Keratinocyte (primary cell): ENCODE measurements at places on chromosomes 5 and 9.
A peak's percentile ranks its signal among the peaks of the same experiment; 100 is the strongest.

GRCh38 chr9:8486095-8486494 lies 686.5 kb upstream of the DMAC1 start:
- H3K4me3 ChIP-seq: no peak overlapping the region
- DNase-seq: no peak
- no peak overlapping the region for H3K27ac ChIP-seq
- H3K4me1 ChIP-seq: no peaks in the 10 kb centered on the region

- H3K27ac ChIP-seq: peak overlapping the region; percentile 2
- no peaks in the 10 kb centered on the region for H3K27me3 ChIP-seq
- peaks cover 50% of the 10 kb centered on the region for H3K4me1 ChIP-seq
- no peaks in the 10 kb centered on the region for H3K36me3 ChIP-seq
- no peak for DNase-seq
Measured at GRCh38 chr9:14216612-14217194, 97.2 kb downstream of the NFIB start.

- H3K27ac ChIP-seq: no peak overlapping the region
- no peaks in the 10 kb centered on the region for H3K27me3 ChIP-seq
- H3K4me3 ChIP-seq: no peak overlapping the region
Measured at GRCh38 chr5:33721491-33722200, 170.1 kb downstream of the ADAMTS12 start.

- H3K4me1 ChIP-seq: no peaks in the 10 kb centered on the region
- no peaks in the 10 kb centered on the region for H3K27me3 ChIP-seq
- H3K4me3 ChIP-seq: no peak overlapping the region
- no peak for DNase-seq
- H3K36me3 ChIP-seq: no peaks in the 10 kb centered on the region
- no peak overlapping the region for H3K27ac ChIP-seq
Measured at GRCh38 chr5:7131680-7132079, 264.3 kb upstream of the ADCY2 start.

DNA sequence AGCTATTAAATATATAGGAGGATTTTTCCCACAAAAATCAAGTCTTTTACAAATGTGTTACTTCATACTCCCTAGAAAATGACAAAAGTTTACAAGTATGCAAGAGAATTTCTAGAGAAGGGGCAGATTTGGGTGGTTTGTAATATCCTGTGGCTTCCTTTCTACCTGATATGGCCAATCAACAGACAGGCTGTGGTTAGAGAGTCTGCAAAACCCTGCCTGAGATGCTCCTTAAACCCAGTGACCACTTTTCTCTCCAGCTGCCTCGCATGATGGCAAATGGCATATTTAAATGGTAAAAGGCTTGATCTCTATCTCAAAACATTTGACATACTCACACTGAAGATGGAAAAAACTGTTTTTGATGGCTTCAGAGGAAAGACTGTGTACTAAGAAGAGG lies 550.1 kb upstream of the ZNF462 start:
- H3K4me1 ChIP-seq: no peaks in the 10 kb centered on the region
- H3K36me3 ChIP-seq: no peaks in the 10 kb centered on the region
- no peak overlapping the region for H3K27ac ChIP-seq
- H3K4me3 ChIP-seq: no peak overlapping the region

DNA sequence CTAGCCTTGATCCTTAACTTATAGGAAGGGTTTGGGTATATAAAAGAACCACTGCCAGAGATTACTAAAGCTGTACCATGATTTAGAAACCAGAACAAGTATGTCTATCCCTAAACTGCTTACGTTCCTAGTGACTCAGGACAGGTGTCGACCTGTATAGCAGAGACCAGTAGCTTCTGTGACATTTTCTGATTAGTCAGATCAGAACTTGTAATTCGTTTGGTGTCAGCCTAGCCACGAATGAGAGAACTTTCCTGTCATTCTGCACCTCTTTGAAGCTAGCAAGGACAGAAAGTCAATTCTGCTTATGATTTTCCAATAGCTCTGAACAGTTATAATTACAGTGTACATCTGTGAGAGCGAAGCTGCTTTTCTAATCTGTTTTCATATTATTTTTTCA lies 39.5 kb downstream of the PRKACG start:
- H3K4me3 ChIP-seq: no peak overlapping the region
- H3K36me3 ChIP-seq: no peaks in the 10 kb centered on the region
- DNase-seq: no peak
- H3K4me1 ChIP-seq: no peaks in the 10 kb centered on the region

DNA sequence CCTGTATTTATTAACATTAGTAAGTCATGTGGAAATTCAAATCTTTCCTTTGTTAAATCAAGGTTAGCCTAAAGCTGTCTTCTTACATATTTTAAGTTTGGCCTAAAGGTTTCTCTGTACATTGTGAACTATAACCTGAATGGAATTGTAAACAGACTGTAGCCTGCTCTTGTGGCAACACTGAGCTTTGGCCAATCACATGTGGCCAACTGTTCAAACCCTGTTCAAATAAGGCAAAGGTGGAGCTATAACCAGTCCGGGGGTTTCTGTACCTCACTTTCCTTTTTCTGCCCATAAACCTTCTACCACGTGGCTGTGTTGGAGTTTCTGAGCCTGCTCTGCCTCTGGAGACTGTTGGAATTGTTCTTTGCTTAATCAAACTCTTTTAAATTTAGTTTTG lies 3.3 kb upstream of the HAPLN1 start:
- H3K27ac ChIP-seq: no peak overlapping the region
- no peaks in the 10 kb centered on the region for H3K36me3 ChIP-seq
- H3K4me3 ChIP-seq: no peak overlapping the region
- H3K27me3 ChIP-seq: peaks cover 26% of the 10 kb centered on the region

DNA sequence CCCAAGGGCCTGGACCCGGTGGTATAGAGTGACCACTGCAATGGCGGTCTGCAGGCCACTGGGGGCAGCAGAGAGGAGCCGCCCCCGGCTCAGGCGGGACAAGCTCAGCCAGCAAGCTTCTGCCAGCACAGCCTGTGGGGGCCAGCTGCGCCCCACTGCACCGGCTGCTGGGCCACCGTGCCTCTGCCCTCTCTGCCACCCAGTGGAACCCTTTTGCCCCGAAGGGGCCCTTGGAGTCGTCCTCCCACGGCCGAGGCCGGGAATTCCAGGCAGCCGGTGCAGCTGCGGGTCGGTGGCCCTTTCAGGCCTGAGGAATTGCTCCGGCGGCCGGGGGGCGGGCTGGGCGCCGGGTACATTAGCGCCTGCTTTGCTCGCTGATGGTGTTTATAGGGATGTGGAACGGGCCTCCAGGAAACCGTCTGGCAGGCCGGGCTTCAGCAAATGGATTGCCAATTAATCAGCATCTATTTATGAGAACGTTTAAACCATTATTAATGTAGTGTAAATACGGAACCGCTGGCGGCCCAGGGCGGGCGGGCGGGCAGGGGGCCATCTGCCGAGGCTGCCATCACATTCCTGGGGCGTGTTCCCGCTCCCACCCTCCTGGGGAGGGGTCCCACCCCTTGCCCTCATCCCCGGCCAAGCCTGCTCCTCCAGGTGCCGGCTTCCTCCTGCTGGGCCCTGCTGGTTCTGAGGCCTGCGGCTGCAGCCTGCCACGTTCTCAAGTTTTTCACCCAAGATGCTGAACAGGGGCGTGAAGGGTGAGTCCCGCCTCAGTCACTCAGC lies 127.4 kb downstream of the BARX1 start:
- no peak for DNase-seq
- H3K36me3 ChIP-seq: no peaks in the 10 kb centered on the region
- H3K4me1 ChIP-seq: no peaks in the 10 kb centered on the region
- H3K27ac ChIP-seq: no peak overlapping the region

DNA sequence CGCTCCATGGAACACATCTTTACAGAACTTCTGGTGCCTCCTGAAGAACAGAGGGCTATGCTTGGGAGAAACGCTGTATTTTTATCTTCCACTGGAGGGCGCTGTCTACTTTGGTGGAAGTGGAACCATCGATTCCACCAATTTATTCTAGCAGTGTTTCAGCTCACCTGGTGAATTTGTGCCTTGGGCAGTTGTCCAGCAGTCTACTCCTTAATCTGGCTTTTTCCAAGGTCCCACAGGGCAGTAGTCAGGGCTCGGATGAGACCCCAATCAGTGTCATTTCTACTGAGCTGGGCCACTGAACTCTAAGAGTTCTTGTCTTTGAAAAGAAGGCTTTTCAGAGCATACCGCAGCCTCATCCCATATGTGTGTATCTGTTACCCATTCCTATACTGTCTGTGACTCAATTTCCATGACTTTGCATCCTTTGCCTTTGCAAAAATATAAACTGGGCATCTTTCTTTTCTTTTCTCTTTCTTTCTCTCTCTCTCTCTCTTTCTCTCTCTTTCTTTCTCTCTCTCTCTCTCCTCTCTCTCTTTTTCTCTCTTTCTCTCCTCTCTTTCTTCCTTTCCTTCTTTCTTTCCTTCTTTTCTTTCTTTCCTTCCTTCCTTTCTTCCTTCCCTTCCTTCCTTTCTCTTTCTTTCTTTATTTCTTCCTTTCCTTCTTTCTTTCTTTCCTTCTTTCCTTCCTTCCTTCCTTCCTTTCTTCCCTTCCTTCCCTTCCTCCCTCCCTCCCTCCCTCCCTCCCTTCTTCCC lies 138.4 kb upstream of the ZNF618 start:
- no peaks in the 10 kb centered on the region for H3K4me1 ChIP-seq
- no peak overlapping the region for H3K27ac ChIP-seq
- DNase-seq: no peak
- H3K4me3 ChIP-seq: no peak overlapping the region

GRCh38 chr5:1193591-1193985 lies 7.8 kb upstream of the SLC6A19 start:
- DNase-seq: no peak
- no peak overlapping the region for H3K4me3 ChIP-seq
- no peaks in the 10 kb centered on the region for H3K4me1 ChIP-seq
- no peaks in the 10 kb centered on the region for H3K27me3 ChIP-seq

- H3K27ac ChIP-seq: no peak overlapping the region
- no peaks in the 10 kb centered on the region for H3K27me3 ChIP-seq
- no peak for DNase-seq
Measured at GRCh38 chr9:72812559-72813111, 140.2 kb downstream of the ALDH1A1 start.
